ENCODE measurements at places on chromosomes 13 and 19.

- DNase-seq, result no peak
Observed at GRCh38 chr13:27120811-27121210, 50.8 kb downstream of the USP12 start.

- DNase-seq, result peak; percentile 39
Observed at GRCh38 chr13:24097667-24098066, 62.9 kb upstream of the SPATA13 start.

GRCh38 chr13:44334751-44335150 is 38.9 kb upstream of the SERP2 start:
- no peak for DNase-seq

GRCh38 chr13:102276404-102276803 is 125.4 kb downstream of the FGF14 start:
- no peak for DNase-seq

- no peak for DNase-seq
Observed at GRCh38 chr19:51024924-51025323, 1.5 kb downstream of the KLK11 start.

GRCh38 chr19:30896554-30896953 is 452.7 kb downstream of the TSHZ3 start:
- no peak for DNase-seq

DNA sequence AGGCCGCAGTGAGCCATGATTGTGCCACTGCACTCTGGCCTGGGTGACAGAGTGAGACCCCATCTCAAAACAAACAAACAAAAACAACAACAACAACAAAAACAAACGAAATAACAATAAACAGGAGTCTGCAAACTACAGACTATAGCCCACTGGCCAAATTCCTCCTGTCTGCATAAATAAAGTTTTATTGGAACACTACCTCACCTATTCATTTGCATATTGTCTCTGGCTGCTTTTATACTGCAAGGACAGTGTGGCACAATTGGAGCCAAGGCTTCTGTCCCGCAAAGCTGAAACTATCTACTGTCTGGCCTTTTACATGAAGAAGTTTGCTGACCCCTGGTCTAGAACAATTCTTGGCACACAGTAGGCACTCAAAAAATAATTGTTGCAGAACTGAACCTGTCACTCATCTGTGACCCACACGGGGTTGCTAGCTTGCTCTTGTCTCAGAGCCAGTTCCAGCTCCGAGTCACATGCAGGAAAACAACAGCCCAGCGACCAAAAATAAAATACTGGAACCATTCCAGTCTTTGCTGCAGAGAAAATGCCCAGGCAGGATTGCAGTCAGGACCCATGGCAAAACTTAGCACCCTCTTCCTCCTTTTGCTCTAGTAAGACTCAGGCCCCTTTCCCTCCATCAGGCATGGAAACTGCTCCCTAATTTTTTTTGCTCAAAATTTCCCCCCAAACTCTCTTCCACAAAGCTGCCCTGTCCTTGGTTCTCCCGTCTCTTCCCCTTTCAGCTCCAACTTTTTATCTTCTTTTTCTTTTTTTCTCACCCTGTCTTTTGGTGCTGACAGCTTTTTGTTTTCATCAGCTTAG is 4.8 kb upstream of the MYH14 start:
- no peak for DNase-seq

GRCh38 chr13:74026753-74027152 is 107.5 kb downstream of the KLF12 start:
- peak; percentile 76 for DNase-seq

DNA sequence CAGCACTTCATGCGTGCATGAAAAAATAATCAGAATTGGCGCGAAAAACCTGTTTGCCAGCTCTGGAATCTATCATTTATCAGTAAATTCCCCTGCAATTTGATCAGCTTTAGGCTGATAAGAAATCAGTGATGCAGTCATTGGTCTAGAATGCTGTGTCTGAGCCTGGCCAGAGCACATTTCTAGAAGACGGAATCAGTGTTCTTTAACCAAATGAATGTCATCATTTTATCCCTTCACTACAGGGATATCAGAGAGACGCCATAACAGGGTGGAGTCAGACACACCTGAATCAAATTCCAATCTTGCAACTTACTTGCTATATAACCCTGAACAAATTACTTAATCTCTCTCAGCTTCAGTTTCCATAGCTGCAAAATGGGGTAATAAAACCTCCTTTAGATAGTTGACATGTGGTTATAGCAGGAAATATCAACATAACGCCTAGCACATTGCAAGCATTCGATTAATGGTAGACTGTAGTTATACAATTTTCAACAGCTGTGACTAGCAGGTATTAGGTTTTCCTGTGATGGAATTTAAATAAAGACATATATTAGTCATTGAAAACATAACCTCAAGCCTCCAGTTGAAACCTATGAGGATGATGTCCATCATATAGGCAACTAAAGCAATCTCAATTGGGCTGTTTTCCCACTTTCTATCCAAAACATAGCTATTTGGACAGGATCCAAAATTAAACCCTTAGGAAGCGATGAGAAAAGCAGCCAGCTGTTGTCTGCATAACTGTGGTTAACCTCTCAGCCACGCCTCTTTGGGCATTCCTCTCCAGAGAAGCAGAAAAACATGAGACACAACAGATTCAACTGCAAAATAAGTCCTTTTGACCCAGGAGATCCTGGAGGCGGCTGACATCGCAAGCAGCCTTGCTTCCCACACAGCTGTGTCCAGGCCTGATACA is 51.6 kb upstream of the UBL3 start:
- DNase-seq, result peak; percentile 50

DNA sequence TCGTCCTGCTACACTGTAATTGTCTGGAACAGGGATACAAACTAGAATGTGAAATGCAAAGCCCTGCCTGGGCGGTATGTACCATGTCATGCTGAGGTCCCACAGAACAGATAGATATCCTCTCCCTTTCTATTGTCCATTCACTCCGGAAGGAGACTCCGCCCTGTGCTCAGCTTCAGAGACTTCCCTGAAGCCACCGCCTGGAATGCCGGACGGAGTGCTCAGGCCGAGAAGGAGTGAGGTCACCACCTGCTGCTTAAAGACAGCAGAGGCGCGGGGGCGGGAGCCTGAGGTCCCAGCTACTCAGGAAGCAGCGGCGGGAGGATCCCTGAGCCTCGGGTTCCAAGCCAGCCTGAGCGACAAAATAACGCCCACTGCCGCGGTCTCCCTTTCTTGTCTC is 890 bp upstream of the ZNF611 start:
- DNase-seq, result no peak

DNA sequence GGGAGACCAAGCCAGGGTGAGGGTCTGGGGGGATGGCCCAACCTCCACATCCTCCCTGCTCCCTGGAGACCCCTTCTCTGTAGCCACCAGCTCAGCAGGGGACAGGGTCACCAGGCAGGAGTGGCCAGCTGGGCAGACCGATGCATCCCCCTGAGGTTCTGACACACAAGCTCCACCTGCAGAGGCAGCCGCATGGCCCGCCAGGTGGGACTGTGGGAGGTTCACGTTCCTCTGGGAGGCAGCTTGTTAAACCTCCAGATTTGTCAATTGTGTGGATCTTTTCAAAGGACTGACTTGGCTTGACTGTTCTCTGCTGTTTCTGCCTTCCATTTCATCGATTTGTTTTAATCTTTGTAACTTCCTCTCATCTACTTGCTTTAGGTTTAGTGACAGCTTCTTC is 8.1 kb downstream of the POLRMT start:
- no peak for DNase-seq

DNA sequence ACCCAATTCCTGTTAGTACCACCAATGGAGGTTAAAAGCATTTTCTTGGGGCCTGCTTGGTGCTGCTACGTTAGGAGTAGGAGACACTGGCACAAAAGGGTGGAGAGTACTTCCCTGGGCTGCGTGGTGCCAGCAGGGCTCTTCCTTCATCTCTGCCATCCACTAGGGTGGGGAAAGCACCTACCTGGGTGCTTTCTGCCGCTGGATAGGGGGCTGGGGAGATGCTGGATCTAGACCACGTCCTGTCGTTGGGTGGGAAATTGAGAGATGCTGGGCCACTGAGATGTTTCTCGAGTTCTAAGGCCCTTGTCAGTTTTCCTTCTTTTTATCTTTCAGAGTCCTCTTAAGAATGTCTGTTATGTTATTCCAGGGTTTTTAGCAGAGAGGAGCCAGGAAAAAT is 6.7 kb upstream of the FCGBP start:
- no peak for DNase-seq

DNA sequence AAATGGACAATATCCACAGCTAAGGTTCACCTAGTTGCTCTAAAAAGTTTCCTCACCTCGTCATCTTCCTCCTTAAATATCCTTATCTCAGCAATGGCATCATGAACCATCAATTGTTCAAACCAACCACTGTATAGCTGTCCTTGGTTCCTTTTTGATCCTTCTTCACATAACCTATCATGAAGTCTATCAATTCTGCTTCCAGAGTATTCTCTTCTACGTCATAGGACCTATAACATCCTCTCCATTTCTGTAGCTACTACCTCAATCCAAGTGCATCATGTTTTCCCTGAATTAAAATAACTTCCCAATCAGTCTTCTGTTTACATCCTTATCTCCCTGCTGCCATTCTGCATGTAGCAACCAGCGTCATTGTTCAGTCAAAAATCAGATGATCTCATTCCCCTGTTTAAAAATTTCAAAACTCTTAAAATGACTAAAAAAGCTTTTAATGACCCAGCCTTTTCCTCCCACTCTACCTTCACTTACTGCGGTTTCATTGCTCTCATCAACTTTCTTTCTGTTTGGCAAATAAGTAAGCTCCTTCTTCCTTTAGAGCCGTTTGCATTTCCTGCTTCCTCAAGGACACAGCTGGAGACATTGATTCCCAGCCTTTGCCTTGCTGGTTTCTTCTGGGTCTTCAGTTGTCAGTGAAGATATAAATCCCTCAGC is 223.9 kb upstream of the MIR17HG start:
- no peak for DNase-seq

DNA sequence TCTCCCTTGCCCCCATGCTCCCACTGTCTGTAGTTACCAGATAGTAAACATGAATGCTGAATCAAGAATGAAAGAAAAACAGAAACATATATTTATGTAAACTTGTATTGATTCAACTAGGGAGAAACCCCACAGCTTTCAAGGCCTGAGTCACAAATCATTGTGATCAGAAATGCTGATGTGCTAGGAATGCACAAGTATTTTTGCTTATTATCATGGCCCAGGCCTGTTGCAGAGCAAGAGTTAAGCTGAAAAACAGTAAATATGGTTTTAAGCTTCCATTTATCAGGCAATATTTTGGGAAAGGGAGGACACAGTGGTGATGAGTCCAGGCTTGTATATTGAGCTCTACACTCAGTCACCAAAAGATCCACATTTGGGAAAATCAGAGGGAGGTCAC is 669.6 kb downstream of the DIAPH3 start:
- DNase-seq, result no peak

GRCh38 chr19:45901432-45901911 is 941 bp downstream of the MYPOP start:
- peak; percentile 27 for DNase-seq

DNA sequence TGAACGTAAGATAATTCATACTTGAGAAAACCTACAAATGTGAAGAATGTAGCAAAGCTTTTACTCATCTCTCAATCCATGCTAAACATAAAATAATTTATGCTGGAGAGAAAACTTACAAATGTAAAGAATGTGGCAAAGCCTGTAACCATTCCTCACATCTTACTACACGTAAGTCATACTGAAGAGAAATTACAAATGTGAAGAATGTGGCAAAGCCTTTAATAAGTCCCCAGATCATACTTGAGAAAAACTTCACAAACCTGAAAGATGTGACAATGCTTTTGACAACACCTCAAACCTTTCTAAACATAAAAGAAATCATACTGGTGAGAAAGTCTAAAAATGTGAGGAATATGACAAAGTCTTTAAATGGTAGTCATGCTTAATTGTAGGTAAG is 89.4 kb downstream of the ZNF675 start:
- DNase-seq, result no peak

- DNase-seq, result no peak
Observed at GRCh38 chr19:21566073-21566472, 60.7 kb downstream of the ZNF429 start.

GRCh38 chr19:38206006-38206745 is 17.8 kb downstream of the DPF1 start:
- no peak for DNase-seq
